ENCODE measurements at places on chromosomes 12 and 14. TPM values are rescaled to one million over a fixed set of nuclear protein-coding genes. Genes with fewer than 3 reads are reported as not detected.

The FAM186B gene
- polyA plus RNA-seq = 1.00 TPM

DNA sequence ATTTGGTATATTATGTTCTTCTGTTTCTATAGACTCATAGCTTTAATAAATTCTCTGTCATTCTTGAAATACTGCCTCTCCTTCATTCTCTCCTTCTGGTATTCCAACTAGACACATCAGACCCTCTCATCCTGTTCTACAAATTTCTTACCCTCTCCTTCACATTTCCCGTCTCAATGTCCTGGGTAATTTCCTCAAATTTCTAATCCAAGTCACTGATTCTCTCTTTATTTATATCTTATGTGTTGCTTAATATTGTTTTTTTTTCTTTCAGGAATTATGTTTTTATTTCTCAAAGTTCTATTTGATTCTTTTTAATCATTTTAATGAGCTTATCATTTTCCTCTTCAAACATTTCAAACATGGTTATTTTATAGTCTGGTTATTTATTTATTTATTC lies 94.0 kb downstream of the RALGAPA1 start:
- no peak for DNase-seq

GRCh38 chr12:107107381-107107780 lies 14.0 kb upstream of the CRY1 start:
- DNase-seq = no peak

GRCh38 chr12:6072302-6072752 lies 52.1 kb downstream of the VWF start:
- no peak for DNase-seq

GRCh38 chr12:95976416-95976832 lies 19.7 kb downstream of the HAL start:
- DNase-seq = no peak

DNA sequence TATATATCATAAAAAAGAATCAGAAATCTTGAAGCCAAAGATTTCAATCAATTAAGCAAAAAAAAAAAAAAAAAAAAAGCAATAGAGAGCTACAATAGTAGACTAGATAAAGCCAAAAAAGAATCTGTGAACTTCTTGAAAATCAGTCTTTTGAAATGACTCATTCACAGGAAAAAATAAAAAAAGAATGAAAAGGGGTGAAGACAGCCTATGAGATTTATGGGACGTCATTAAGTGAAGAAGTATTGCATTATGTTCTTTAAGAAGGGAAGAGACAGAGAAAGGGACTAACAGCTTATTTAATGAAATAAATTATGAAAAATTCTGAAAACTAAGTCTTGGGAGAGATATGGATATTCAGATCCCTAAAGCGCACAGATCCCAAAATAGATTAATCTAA lies 103.8 kb downstream of the ACSS3 start:
- DNase-seq = no peak
